ENCODE measurements at places on chromosomes 12 and 14.

DNA sequence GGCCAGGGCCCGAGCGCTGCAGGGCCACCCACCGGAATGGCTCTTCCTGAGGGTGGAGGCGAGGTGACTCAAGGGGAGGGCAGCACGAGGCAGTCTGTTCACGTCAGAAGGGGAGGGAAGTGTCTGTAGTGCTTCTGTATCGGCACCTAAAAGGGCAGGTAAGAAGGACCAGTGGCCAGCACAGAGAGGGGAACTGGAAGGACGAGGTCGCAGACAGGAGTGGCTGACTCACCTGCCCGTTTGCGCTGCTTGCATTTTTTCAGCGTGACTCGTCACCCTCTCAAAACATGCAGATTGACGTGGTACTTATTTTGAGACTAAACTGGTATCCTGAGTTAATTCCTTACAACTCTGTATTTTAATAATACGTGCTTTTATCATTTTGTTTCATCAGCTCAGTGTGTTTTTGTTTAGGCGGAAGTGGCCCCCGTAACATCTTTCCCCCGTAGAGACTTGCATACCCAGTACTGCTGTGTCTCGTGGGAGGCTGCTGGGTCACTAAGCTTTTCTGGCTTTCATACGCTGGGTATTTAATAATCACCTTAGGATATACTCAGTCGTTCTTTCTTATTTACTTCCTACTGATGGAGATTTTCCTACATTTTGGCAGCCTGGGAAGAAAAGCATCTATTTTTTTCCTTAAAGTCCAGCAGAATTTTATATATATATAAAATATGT lies 26.4 kb downstream of the SFSWAP start:
- no peak for DNase-seq

- DNase-seq = no peak
Observed at GRCh38 chr12:124437617-124438436, 129.6 kb downstream of the NCOR2 start.

GRCh38 chr14:91350813-91351511 lies 66.7 kb downstream of the CCDC88C start:
- no peak for DNase-seq

DNA sequence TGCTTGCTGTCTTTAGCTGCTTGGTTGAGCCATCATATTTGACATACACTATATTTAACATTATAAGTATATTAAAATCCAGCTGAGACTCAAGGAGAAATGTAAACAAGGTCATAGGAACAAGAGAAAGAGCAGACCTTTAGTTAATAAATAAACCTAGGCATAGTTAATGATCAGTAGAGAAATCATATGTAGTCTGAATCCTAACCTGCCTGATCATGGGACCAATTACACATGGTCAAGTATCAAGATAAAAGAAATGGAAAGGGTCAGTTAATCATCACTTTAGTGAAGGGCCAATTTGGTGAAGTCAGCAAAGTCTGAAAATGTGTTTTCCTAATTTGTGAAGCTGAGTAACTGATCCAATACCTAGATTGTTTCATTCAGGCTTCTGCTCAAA lies 7.5 kb downstream of the RNF212B start:
- DNase-seq = no peak

Data from NCI-H1436 treated with DMSO at 0.1 percent for 48 hours (cell line).